Effector CD8-positive, alpha-beta T cell (primary cell): ENCODE measurements at places on chromosomes 7 and 10.
A peak's percentile ranks its signal among the peaks of the same experiment; 100 is the strongest.

- no peak for DNase-seq
These were observed 50.0 kb upstream of the WIPI2 start for GRCh38 chr7:5139998-5140397.

GRCh38 chr7:151539088-151539671, 19.5 kb upstream of the RHEB start:
- DNase-seq, result no peak

GRCh38 chr7:50978633-50979215, 196.0 kb upstream of the GRB10 start:
- DNase-seq, result no peak

DNA sequence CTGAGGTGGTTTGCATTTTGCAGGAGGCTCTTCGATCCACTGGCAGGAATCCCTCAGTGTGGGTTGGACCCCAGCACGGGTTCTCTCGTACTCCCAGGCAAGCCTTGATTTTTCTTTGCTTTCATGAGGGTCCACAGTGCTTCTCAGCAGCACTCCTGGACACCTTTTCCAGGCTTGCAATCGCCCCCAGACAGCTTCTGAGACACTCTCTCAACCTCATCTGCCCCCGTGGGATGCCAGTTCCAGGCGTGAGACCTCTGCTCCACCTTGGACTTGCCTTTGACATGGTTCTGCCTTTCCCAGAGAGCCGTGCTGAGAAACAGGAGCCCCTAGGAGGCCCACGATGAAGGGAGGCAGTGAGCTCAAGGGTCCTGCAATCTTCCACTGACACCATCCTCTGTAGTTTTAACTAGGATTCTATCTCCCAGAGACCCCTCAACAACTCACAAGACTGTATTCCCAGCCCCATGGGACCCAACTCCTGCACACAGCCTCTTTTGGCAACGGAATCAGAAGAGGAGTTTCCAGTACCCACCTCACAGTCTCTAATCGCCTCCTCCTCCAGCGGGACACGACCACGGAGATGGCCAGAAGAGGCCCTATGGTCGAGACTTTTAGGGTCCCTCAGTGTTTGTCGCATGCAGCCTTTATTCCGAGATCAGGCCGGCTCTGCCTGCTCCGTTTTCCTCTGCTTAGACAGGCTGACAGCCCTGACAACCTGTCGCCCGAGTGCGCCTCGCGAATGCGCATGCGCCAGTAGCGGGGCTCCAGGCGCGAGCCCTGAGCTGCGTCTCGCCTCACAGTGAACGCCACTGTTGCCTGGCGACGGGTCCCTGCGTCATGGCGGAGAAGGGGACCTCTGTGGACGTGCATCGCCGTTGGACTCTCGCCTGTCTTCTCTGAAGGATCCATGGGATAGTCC, 26.0 kb upstream of the ZNF273 start:
- peak; percentile 57 for DNase-seq

- DNase-seq, result no peak
These were observed 65.9 kb upstream of the PRKG1 start for GRCh38 chr10:51008346-51008745.

DNA sequence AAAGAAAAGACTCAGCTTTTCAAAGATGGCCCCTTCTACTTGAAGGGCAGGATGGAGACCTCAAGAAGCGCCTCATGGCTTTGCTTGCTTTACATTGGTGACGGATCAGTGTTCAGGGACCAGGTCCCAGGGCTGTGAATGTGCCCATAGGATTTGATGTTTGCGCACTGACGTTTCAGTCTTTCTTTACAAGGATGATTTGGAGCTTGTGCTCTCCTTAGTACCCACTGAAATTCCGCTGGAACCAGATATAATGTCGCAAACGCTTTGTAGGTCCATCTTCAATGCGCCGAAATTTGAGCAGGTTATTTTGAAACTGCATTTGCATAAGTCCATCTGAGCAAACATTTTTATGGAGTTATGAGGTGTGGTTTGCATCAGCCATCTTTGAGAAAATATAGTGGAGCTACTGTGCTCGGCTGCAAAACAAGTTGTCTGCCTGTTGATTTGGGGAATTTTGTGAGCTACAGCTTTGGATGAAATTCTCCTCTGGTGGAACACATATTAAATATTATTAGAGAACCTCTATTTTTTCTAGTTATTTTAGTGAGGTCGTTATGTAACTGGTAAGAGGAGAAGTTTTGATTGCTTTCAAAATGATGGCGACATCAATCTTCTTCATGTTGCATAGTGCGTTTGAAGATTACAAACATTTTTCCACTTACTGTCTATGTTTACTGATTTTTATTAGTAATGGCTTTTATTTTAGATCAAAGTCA, 2.4 kb downstream of the RBM20 start:
- DNase-seq, result no peak

GRCh38 chr7:50703654-50704053, 79.0 kb downstream of the GRB10 start:
- DNase-seq, result no peak

GRCh38 chr7:86911659-86912058, 147.8 kb downstream of the ELAPOR2 start:
- no peak for DNase-seq

- DNase-seq, result no peak
These were observed 7.9 kb downstream of the NXPH1 start for GRCh38 chr7:8441106-8441965.

DNA sequence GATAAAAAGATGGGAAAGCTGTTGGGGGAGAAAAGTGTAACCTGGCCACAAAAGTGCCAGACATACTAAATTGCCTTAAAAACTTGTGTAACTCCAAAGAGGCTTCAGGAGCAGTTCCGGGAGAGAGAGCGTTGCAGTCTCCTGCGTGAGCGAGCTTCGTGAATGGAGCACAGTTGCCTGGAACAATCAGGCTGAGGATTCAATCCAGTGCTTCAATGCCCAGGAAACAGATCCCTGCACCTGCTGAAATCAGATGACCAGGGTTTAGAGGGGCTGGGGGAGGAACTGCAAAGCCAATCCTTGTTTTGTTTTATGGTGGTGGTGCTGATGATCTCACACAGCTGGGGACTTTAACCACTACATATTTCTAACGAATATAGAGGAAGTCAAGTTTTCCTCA, 398.3 kb downstream of the DPP6 start:
- no peak for DNase-seq

DNA sequence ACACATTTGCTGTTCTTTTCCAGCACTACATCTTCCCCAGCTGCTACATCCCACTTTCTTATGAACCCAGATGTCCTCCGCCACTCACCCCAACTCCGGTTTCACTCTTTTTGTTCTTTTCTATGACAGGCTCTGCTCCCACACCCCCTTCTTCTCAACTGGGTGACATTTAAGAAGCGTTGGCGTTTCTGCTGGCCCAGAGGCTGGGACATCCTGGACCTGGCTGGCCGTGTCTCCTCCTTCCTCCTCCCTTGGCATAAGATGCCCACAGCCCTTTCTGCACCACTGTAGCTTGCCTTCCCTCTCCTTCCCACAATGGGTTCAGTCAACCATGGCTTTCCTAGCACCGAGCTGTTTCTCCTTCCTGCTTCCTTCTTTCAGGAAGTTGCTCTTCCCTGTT, 9.4 kb upstream of the CALML5 start:
- DNase-seq, result no peak

GRCh38 chr7:151146761-151147160, 20.7 kb downstream of the GBX1 start:
- no peak for DNase-seq

DNA sequence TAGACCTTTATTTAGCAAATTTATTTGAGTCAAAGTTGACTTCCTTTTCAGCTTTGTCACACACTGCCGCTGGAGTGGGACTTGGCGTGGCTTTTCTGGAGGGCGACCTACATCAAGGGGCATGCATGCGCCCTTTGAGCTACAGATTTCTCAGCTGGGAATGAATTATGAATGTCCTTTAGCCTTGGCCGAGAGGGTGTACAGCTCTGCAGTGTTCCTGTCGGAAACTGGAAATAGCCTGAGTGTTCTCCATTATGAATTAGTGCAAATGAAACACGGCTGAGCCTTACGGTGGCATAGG, 79.7 kb downstream of the GLRX3 start:
- DNase-seq, result no peak

- no peak for DNase-seq
These were observed 593.6 kb downstream of the GRM8 start for GRCh38 chr7:126659124-126659523.
